ENCODE measurements at places on chromosomes 1 and 21.

DNA sequence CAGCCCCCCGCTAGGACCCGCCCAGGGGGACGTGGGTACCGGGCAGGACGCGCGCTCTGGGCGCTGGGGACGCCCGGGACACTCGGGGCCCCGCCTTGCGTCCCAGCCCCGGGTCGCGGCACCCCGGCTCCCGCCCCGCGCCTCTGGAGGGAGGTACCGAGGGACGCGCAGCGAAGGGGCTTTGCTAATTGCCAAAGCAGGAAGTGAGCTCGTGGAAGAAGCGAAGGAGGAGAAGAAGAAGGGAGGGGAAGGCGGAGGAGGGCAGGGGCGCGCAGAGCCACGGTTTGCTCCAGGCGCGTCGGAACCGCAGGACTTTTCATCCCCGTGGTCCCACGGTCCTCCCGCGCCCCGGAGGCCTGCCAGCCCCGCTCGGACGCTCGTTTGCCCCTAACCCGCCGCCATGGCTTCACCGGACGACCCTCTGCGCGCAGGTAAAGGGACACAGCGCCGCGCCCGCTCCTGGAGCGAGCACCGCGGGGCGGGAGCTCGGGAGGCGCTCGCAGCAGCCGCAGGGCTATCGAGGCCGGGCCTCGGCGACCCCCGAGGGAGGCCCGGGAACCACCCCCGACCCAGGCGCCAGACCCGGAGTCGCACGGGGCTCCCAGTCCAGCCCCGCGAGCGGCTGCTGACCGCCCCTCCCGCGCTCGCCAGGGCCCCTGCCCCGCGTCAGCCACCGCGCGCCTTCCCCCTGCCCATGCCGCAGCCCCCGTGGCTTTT, 1.3 kb downstream of the EDARADD start:
- peak; percentile 50 for DNase-seq

- peak; percentile 15 for DNase-seq
Observed at GRCh38 chr1:199113265-199113869, 474.5 kb downstream of the PTPRC start.

GRCh38 chr1:185358957-185359356, 41.9 kb upstream of the IVNS1ABP start:
- no peak for DNase-seq

DNA sequence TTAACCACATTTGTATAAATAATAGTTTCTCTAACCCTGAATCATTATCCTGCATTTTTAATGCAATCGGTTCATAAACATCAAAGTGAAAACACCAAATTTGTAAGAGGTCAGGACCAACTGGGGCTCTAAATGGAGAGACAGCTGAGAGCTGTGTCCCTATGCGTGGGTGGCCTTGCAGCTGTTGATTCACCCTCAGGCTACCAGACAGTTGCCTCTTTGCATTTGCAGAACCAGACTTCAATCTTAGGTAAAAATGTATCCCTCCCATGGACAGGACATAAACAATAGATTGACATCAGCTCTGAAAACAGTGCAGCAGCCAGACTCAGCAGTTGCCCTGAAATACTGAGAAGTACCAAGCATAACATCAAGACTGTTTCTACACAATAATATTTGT, 8.8 kb upstream of the TGFB2 start:
- no peak for DNase-seq

DNA sequence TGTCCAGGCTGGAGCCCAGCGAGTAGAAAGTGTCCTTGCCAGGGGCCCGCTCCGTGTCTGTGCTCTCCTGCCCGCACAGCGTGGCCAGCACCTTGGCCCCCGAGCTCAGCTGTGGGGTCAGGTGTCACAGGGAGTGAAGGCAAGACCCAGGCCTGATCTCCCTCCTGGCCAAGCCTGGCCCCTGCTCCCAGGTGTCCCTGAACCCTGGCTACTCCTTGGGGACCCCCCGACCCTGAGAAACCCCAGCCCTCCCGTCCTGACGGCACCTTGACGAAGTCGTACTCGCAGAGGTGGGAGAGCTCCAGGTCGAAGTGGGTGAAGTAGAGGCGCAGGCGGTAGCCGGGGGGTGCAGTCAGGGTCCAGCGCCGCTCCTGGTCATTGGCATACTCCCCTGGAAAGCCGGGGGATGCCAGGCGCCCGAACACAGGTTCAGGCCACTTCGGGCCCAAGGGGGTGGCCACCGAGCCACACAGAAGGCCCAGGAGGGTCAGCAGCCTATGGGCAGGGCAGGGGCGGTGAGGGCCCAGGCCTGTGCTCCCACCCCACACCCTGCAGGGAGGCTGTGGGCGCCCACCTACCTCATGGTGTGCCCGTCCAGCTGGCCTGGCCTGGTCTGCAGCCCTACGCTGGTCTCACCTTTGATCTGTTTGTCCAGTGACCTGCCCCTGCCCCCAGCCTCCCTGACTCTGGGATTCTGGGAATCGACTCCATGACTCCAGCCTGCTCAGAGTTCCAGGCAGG, at the start of gene MASP2:
MASP2 (minus strand) TSS at position 615 of the 741 bp plus-strand sequence; CDS start at position 583, 32 bp downstream.
- DNase-seq, result no peak

DNA sequence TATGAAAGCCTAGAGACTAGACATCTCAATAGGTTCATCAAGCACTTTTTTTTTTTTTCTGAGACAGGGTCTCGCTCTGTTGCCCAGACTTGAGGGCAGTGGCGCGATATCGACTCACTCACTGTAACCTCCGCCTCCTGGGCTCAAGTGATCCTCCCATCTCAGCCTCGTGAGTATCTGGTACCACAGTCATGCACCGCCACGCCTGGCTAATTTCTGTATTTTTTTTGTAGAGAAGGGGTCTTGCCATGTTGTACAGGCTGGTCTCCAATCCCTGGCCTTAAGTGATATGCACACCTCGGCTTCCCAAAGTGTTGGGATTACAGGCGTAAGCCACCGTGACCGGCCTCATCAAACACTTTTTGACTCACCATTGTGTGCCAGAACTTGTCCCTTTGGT, 613 bp upstream of the GPATCH4 start:
- DNase-seq, result no peak

DNA sequence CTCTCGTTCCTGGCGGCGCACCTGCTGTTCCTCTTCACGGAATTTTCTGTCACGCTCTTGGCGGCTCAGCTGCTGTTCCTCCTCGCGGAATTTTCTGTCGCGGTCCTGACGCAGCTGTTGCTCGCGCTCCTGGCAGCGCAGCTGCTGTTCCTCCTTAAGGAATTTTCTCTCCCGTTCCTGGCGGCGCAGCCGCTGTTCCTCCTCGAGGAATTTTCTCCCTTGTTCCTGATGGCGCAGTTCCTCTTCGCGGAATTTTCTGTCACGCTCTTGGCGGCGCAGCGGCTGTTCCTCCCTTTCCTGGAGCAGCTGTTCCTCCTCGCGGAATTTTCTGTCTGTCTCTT, 6.4 kb downstream of the TCHH start:
- DNase-seq, result no peak

- no peak for DNase-seq
Observed at GRCh38 chr21:34952701-34953100, 96.4 kb downstream of the RUNX1 start.

DNA sequence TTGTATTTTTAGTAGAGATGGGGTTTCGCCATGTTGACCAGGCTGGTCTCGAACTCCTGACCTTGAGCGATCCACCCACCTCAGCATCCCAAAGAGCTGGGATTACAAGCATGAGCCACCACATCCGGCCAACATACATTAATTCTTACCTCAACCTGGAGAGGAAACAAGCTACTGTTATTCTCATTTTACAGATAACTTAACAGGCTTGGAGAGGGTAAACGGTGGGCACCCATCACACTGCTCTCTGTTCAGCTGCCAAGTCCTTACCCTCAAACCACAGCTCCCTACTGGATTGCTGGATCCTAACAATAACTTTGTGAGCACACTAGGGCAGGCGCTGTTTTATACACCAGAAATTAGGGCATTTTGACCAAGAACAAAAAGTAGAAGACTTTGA, 93.6 kb upstream of the BARHL2 start:
- DNase-seq, result no peak

DNA sequence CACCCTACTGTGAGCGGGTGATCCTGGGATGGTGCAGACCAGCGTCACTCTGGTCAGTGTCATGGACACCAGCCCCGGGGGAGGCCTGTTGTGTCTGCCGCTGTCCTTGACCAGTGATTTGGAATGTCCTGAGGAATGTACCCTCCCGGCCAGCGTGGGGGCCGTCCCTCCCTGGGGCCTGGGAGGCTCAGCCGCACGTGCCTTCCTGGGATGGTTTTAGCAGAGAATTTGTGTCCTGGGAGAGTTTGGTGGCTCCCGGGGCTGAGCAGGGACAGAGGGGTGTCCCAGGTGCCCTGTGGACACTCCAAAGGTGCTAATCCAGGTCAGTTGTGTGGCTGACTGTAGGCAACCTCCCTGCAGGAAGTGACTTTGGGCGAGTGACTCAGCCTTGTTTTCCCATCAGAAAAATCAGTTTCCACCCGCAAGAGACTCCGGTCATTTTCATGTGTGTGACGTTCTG, 6.2 kb downstream of the ARHGEF16 start:
- DNase-seq, result no peak
